Renal cortical epithelial cell (primary cell): ENCODE measurements at places on chromosomes 1 and 21. TPM values are rescaled to one million over a fixed set of nuclear protein-coding genes. Genes with fewer than 3 reads are reported as not detected.

SPRR5 gene
- not detected in 2 replicates for total RNA-seq

DNA sequence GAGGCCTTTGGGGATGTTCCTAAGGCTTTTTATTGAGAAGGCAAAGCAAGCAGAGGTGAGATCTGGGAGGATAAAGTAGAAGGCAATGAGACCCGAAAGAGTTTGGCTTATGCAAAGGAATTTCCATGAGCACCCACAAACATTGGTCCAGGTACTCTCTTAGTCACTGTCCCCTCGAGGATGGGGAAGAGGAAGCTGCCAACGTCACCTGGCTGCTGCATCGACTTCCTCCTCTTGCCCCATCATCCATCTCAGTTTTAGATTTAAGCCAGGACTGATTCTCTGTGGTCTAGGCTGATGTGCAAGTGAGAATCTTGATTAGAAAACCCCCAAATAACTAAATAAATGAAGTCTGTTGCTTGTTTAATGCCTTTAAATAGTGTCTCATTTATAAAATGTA, 28.7 kb downstream of the RUNX1 start:
- DNase-seq: no peak

SPAG17 gene
- 1.4 and 14.6 TPM in 2 replicates for total RNA-seq

DNA sequence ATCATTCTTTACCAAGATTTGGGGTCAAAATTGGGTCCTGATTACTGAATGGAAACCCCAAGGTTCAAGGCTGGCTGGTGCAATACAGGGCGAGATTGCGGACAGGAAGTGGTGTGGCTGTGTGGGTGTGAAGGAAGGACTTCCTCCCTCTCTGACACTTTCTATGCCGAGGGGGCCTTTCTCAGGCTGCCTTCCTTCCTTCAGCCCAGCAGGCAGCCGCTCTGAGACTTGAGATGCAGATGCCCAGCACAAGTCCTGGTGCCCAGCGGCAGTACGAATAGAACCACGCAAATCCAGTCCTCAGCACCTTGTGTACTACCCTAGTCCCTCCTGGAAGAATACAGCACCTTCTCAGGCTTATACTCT, 16.3 kb downstream of the BATF3 start:
- DNase-seq: no peak

DNA sequence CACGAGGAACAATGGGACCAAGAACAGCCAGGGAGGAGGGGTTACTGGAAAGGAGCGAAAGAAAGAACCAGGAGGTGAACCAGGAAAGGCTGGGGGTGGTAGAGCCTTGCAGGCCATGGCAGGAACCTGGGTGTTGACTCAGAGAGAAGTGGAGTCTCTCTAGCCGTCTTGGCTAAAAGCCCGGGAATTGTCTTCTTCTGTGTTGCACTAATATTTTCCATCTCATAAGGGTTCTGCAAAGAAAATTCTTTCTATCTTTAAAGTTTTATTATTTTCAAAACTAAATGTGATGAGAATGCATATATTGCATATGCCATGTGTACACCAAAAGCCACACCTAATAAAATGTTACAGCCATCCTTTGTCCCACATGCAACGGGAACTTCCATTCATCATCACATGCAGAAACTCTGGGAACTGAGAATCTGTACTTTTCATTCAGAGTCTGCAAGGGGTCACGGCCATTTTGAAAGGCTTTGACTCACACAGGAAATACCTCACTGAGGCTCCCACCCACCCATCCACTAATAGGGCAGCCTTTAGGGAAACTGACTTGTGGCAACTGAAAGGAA, 38.0 kb downstream of the ERG start:
- DNase-seq: no peak

- DNase-seq: no peak
Measured at GRCh38 chr1:173302890-173303829, 96.0 kb upstream of the TNFSF4 start.

DNA sequence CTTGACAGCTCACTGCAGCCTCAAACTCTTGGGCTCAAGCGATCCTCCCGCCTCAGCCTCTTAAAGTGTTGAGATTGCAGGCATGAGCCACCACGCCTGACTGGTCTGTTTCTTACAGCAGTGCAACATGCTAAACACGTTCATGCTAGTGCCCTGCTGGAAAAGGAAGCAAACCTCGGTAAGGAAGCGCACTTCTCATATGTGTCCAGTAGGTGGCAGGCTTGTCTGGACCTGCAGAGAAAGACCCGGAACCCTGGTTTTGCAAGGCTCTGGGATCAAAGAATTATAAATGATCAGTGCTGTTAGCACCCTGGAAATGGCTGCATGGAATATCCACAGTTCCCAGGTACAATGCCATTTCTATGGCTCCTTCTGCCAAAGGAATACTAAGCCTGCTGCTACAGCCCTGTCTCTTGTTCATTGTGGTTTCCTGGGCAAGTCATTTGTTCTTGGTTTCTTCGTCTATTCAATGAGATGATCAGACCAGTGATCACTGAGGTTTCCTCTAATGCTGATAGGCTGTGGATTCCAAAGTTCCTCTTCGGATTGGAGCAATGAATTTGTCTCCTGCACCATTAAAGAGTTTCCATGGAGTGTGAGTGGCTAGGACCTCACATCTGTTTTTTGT, 15.9 kb downstream of the RNU5D-1 start:
- DNase-seq: peak; percentile 64

DNA sequence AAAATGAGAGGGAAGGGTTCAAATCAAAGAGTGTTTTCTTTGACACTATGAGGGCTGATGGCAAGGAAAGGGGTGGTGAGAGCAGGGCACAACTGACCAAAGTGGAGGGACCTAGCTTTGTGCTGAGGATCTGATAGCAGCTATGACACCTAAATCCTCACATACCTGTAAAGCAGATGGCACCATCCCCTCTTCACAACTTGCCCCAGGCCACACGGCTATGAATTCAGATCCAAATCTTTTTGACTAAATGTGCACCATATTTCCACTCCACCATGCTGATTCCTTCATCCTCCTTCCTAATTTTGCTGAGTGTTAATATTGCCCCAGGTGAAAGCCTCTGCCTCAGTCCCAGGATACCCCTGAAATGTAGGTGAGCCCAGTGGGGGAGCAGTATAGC, 385.7 kb downstream of the PLPP3 start:
- no peak for DNase-seq

ANKRD65 gene
- total RNA-seq: 0.10 and 0.17 TPM in 2 replicates

PTGER3 gene
- 0.20 and 0.52 TPM in 2 replicates for total RNA-seq

MSH4 gene
- 0.17 and 0.75 TPM in 2 replicates for total RNA-seq

FRRS1 gene
- 5.0 and 7.0 TPM in 2 replicates for total RNA-seq

DNA sequence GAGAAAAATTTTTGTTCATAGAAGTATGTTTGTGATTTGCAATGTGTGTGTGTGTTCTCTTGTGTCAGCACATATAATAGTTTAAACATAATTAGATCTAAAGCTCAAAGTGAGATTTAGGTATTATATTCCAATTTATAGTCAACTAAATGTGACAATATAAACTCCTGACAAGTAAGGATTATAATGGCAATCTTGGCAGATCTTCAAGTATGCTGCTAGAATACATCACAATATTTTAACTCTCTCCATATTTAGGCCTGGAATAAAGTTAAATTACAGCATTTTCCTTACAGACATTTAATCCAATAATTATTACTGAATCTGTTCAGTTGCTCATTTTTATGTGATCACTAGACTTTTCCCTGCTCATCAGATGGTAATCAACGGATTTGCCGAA, 65.8 kb downstream of the LYPLAL1 start:
- no peak for DNase-seq

DNA sequence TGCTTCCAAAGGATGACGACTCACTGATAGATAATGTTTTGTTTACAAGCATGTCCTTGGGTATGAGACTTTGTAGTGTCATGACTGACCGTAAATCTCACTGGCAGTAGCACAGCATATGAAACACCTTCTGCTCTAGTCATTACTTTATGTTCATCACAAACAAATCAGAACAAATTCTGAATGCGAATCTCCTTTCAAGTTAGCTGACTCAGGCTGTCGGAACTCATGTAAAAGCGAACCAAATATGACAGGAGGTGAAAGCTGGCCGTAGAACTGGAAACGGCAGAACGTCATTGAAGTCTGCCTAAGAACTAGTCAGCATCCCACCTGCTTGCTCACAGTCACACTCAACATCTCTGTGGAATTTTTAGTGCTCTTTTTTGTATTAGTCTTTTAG, 143.9 kb downstream of the RGS7 start:
- no peak for DNase-seq

DNA sequence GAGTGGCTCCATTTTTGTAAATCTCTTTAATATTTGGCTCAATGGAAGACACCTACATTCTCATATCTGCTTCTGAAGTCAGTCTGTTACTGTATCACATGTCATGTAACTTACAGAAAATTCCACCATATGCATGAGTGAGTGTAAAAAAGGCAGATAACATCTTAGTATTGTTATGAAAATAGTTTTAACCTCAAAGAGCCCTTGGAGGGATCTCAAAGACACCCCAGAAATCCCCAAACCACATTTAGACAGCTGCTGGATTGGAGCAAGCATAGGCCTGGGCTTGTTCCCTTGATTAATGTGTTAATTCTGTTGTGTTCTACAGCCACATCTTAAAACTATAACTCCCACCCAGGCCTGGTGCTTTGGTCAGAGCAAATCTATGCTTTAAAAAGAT, 16.9 kb downstream of the MACO1 start:
- no peak for DNase-seq

FOXJ3 gene
- 9.9 and 36.7 TPM in 2 replicates for total RNA-seq

DNA sequence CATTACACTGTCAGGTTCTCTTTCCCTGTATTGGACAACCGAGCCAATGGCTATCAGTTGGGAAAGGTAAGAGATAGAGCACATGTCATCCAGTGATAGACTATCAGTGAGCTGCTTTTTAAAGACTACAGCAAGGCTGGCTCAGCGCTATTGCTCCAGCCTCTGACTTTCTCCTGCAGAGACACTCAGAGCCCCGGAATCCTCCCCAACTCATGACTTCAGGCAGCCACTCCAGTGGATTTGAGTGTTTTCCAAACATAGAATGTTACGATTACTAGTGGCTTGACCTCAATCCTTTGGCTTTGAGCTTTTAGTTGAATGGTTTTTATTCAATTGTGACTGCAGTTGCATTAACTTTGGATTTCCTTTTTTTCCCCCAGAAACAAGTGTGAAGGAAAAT, 331.9 kb downstream of the DISC1 start:
- DNase-seq: no peak

DNA sequence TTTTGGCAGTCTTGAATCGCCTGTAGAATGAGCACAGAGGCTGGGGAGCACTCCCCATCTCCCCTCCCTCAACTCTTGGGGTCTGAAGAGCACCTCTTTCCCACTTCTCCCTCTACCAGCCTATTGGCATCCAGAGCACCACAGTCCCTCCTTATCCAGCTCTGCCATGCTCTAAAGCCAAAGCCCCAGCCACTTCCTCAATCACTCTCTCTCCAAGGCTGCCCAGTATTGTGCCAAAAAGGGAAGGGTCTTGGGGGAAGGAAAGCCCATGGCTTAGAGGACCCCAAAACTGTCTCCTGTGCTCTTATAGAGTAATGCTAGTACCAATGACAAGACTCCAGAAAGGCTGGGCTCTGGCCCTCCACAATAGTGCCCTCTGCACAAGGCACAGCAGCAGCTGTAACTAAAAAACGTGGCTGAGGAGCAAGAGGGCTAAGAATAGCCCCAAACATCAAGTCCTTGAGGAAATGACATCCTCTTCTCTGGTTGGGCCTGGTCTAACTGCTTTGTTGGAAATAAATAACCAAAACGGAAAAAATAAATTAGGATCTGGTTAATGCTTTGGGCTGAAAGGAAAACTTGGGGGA, 28.4 kb downstream of the SLC27A3 start:
- DNase-seq: no peak

MGST3 gene
- total RNA-seq: 116 and 173 TPM in 2 replicates

GRCh38 chr1:232515706-232516105, 114.2 kb downstream of the SIPA1L2 start:
- DNase-seq: no peak

PTTG1IP gene
- 617 and 707 TPM in 2 replicates for total RNA-seq

PTBP2 gene
- 17.4 and 43.6 TPM in 2 replicates for total RNA-seq

SERINC2 gene
- 16.5 and 38.6 TPM in 2 replicates for total RNA-seq

CITED4 gene
- total RNA-seq: 33.5 and 45.1 TPM in 2 replicates

DNA sequence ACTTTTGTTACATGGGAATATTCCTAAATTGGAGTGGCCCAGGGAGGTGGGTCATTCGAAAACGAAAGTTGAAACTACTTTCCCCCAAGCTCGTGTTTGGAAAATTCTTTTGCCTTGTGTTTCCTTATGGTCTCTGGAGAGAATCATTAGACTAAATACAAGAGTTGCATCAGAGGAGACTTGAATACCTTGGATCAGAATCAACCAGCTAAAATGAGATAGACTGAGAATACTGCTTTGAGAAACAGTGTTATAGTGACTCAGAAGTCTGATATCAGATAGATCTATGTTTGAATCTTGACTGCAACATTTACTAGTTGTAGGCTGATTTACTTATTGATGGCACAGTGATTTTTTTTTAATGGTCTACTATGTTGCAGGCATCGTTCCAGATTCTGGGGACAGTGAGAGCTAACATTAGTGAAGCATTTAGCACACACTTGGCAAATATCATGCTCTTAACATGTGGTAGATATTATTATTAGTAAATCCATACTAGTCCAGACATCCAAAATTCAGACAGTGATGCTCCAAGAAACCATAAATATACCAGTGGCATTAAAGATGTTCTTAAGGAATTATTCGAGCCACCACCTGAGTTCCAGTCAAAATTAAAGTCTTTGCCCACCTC, 12.9 kb upstream of the ACTN2 start:
- no peak for DNase-seq

GRCh38 chr1:172826096-172826741, 167.3 kb downstream of the FASLG start:
- DNase-seq: peak; percentile 85

DNA sequence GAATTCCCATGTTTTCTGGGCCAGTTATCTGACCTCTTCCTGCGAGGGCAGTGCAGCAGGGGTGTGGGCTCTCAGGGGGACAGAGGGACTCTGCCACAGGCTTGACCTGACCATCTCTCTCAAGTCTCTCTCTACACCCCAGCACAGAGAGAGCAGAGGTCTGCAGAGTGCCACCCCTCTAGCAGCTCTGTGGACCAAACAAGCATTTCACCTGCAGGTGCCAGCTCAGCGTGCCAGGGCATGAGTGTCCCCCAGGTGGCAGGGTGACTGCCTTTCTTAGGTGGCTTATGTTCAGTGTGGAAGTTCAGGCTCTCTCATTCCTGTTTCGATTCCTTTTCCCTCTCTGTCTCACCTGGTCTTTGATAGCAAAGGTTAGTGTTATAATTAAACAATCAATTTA, 191.3 kb downstream of the CACNA1E start:
- DNase-seq: no peak

DNA sequence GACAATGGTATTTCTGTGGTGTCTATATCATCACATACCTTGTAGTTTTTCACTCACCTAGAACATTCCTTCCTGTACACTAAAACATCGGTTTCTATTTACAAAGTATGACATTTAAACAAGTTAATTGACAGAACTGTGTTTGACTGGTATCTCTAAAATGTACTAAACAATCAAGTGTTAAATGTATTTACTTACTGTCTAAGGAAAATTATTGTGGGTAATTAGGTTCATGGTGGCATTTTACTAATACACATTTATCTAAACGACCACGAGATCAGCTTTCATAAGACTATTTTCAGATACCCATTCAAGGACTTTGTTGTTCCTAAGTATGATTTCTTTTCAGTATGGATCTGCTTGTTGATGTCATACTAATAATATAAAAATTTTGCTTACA, 115.2 kb downstream of the ADGRL2 start:
- DNase-seq: no peak

- DNase-seq: no peak
Measured at GRCh38 chr21:39086547-39086946, 96.7 kb downstream of the PSMG1 start.
